ENCODE measurements at places on chromosomes 1 and 21. TPM values are rescaled to one million over a fixed set of nuclear protein-coding genes. Genes with fewer than 3 reads are reported as not detected.

CGN gene
- total RNA-seq: 0.96 TPM

GRCh38 chr1:201488830-201489589 is 17.9 kb downstream of the CSRP1 start:
- H3K4me3 ChIP-seq: no peak overlapping the region
- no peaks in the 10 kb centered on the region for H3K27me3 ChIP-seq
- no peak overlapping the region for H3K27ac ChIP-seq
- DNase-seq: no peak

GRCh38 chr1:171715813-171716251 is 26.0 kb downstream of the VAMP4 start:
- H3K4me3 ChIP-seq: no peak overlapping the region
- H3K27me3 ChIP-seq: no peaks in the 10 kb centered on the region
- no peak for DNase-seq
- no peak overlapping the region for H3K27ac ChIP-seq
- H3K4me1 ChIP-seq: peaks cover 3% of the 10 kb centered on the region

NTMT2 gene
- total RNA-seq: not detected

DNA sequence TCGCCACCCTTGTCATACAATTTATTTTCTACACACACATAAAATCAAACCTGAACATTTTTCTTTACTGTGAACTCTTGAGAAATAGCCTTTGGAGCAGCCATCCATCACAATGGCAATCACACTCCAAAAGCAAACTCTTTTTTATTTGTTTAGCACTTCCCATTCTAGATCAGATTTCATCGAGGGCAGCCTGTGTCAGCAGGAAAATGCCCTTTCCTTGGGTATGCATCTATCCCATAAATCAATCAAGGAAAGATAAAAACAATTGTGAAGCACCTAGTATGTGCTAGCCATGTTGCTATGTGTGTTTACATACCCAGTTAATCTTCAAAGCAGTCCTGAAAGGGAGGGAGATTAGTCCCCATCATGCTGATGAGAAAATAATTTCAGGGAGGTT is 484.1 kb upstream of the USP24 start:
- no peak overlapping the region for H3K4me3 ChIP-seq
- no peaks in the 10 kb centered on the region for H3K27me3 ChIP-seq
- DNase-seq: no peak
- H3K27ac ChIP-seq: no peak overlapping the region
- H3K36me3 ChIP-seq: no peaks in the 10 kb centered on the region

DNA sequence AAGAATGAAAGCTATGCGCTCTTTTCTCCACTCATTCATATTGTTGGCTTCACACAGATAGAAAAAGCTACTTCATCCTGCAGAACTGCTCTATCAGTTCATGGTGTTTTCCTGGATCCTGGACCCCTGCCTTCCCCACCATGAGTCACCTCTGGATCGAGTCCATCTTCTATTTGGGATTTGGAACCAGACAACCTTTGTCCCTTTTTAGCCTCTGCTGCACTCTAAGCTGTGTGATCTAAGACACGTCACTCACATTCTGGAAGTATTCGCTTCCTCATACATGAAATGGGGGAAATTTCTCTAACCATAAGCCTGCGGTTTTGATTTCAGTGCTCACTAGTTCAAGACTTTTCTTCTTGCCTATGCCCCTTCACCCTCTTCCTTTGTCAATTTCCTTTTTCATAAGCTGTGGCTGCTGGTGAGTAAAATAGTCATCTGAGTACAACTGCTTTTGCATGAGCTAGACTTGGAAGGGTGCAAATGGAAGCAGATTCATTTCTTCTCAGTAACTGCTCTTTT is 14.1 kb upstream of the DEGS1 start:
- no peak for DNase-seq
- H3K27ac ChIP-seq: peak overlapping the region; percentile 63
- peaks cover 34% of the 10 kb centered on the region for H3K4me1 ChIP-seq
- peak overlapping the region; percentile 1 for H3K4me3 ChIP-seq
- peaks cover 2% of the 10 kb centered on the region for H3K27me3 ChIP-seq

- H3K4me3 ChIP-seq: no peak overlapping the region
- H3K27ac ChIP-seq: no peak overlapping the region
- no peak for DNase-seq
- H3K27me3 ChIP-seq: peaks cover 31% of the 10 kb centered on the region
- H3K36me3 ChIP-seq: no peaks in the 10 kb centered on the region
- peaks cover 24% of the 10 kb centered on the region for H3K4me1 ChIP-seq
Observed at GRCh38 chr1:172628401-172628800, 30.5 kb upstream of the FASLG start.

CA6 gene
- total RNA-seq: 0.18 TPM

NCSTN gene
- 64.5 TPM for total RNA-seq

MAP10 gene
- total RNA-seq: 2.1 TPM

STIL gene
- total RNA-seq: 40.4 TPM

DNA sequence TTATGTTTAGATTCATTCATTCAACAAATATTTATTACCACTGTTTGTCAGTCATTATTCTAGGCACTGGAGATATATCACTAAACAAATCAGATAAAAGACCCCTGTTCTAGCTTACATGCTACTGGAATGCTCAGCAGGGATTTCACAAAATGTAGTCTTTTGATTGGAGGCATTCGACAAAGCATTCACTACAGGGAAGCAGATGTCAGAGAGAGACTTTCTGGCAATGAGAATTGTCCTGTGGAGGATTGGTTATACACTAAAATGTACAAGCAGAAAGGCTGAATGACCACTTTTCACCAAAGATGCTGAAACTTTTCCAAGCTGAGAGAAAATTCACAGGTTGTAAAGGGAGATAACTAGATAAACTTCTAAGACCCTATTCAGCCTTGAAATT is 57.7 kb downstream of the SCMH1 start:
- H3K27ac ChIP-seq: no peak overlapping the region
- H3K27me3 ChIP-seq: no peaks in the 10 kb centered on the region
- H3K4me1 ChIP-seq: no peaks in the 10 kb centered on the region
- H3K4me3 ChIP-seq: no peak overlapping the region

DNA sequence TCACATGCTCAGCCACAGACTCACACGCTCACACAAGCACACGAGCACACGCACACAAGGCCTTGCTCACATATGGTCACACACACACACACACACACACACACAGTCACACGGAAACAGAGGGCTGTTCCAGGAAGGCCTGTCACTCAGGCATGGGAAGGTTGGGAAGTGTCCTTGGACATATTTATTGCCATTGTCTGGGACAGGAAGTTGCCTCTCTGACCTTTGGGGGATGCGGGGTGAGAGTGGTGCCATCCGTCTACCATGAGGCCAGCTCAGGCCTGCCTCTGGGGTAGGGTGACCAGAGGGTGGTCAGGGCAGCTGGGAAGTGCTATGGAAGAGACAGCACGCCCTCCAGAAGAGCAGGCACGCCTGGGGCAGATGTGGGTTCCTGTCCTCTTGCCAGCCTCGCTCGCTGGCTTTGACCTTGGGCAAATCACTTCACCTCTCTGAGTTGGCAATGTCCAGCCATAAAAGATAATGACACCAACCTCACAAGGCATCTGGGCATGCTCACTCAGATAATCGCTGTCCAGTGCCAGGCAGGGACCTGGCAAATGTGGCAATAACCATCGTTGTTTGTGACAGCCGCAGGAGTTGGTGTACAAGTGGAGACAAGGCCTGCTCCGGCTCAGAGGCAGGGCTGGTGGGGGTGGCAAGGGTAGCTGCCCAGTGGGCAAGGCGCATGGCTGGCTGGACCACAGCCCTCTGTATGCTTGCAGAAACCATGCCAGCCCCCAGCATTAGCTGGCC is 8.0 kb upstream of the GUCA2A start:
- no peaks in the 10 kb centered on the region for H3K36me3 ChIP-seq
- no peak overlapping the region for H3K27ac ChIP-seq
- no peaks in the 10 kb centered on the region for H3K27me3 ChIP-seq
- H3K4me1 ChIP-seq: no peaks in the 10 kb centered on the region
- DNase-seq: no peak

ASCL5 gene
- total RNA-seq: not detected

GRCh38 chr1:14602136-14602535 is 3.7 kb downstream of the KAZN start:
- H3K27ac ChIP-seq: no peak overlapping the region
- peaks cover 38% of the 10 kb centered on the region for H3K27me3 ChIP-seq
- H3K36me3 ChIP-seq: no peaks in the 10 kb centered on the region

DNA sequence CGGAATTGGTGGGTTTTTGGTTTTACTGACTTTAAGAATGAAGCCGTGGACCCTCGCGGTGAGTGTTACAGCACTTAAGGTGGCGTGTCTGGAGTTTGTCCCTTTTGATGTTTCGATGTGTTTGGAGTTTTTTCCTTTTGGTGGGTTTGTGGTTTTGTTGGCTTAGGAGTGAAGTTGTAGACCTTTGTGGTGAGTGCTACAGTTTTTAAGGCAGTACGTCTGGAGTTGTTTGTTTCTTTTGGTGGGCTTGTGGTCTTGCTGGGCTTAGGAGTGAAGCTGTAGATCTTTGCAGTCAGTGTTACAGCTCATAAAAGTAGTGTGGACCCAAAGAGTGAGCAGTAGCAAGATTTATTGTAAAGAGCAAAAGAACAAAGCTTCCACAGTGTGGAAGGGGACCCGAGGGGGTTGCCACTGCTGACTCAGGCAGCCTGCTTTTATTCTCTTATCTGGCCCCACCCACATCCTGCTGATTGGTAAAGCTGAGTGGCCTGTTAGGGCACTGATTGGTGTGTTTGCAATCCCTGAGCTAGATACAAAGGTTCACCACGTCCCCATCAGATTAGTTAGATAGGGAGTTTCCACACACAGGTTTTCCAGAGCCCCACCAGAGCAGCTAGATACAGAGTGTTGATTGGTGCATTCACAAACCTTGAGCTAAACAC is 20.9 kb downstream of the HENMT1 start:
- H3K36me3 ChIP-seq: peaks cover 11% of the 10 kb centered on the region
- no peak overlapping the region for H3K4me3 ChIP-seq
- no peaks in the 10 kb centered on the region for H3K27me3 ChIP-seq
- H3K4me1 ChIP-seq: peaks cover 39% of the 10 kb centered on the region
- H3K27ac ChIP-seq: peak overlapping the region; percentile 5

- H3K27ac ChIP-seq: no peak overlapping the region
- DNase-seq: no peak
- H3K36me3 ChIP-seq: peaks cover 2% of the 10 kb centered on the region
- peaks cover 8% of the 10 kb centered on the region for H3K27me3 ChIP-seq
- no peak overlapping the region for H3K4me3 ChIP-seq
- H3K4me1 ChIP-seq: peaks cover 3% of the 10 kb centered on the region
Observed at GRCh38 chr1:91616712-91617111, 116.1 kb downstream of the CDC7 start.

SKI gene
- 61.5 TPM for total RNA-seq

DNA sequence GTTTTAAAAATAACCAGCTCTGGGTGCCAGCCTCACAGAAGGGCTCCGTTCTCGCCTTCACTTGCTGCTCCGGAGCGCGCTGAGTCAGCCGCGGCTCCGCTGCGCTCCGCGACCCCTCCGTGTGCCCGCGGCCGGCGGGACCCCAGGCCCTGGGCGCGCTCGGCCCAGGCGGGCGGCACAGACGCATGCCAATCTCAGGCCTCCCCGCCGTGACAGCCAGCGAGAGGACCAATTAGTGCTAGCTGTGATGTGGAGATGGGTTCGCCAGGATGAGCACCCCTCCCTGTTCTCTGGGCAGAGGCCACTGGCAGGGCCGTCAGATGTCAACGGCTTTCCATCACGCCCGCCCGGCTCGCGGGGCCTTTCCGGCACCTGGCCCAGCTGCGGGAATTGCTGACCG is 293.8 kb downstream of the SPATA17 start:
- no peaks in the 10 kb centered on the region for H3K36me3 ChIP-seq
- no peak for DNase-seq
- H3K4me1 ChIP-seq: no peaks in the 10 kb centered on the region
- no peak overlapping the region for H3K4me3 ChIP-seq
- peaks cover 5% of the 10 kb centered on the region for H3K27me3 ChIP-seq

ERG gene
- not detected for total RNA-seq

DNA sequence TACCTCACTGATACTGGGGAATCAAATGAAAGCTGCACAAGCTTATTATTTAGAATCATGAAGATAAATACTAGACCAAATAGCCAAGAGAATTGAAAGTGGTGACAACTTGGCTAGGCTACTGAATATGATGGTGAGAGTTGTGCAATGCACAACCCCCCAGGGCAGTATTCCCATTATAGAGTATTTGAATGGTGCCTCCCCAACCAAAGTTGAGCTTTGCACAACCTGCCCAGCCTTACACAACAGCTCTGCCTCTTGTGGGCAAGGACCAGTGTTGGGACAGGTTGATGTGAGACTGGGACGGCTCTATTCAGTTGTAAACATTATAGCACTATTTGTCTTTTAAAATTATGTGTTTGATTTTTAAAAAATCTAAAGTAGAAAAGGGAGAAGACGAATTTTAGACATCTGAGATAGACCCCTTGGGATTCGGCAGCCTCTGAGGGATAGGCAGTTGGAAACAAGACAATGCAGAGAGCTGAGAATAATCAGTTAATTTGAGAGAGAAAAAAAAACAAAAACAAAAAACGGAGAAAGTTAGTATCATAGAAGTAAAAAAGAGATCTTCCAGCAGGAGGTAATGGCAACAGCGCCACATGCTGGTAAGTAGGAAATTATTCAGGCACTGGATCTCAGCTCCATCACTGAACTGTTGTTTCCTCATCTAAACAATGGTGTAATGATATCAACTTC is 91.0 kb upstream of the KCNA3 start:
- H3K4me1 ChIP-seq: peaks cover 9% of the 10 kb centered on the region
- no peaks in the 10 kb centered on the region for H3K36me3 ChIP-seq
- peaks cover 22% of the 10 kb centered on the region for H3K27me3 ChIP-seq

ATP1A4 gene
- total RNA-seq: 0.33 TPM

- no peaks in the 10 kb centered on the region for H3K27me3 ChIP-seq
- no peaks in the 10 kb centered on the region for H3K36me3 ChIP-seq
- no peaks in the 10 kb centered on the region for H3K4me1 ChIP-seq
- no peak for DNase-seq
Observed at GRCh38 chr1:83769072-83769471, 229.9 kb downstream of the TTLL7 start.

- no peaks in the 10 kb centered on the region for H3K4me1 ChIP-seq
- peaks cover 3% of the 10 kb centered on the region for H3K27me3 ChIP-seq
- H3K4me3 ChIP-seq: no peak overlapping the region
Observed at GRCh38 chr1:62327360-62328055, 8.3 kb upstream of the KANK4 start.

NFYC gene
- total RNA-seq: 84.1 TPM

GRCh38 chr1:21703318-21703963 is 34.3 kb upstream of the RAP1GAP start:
- no peak overlapping the region for H3K27ac ChIP-seq
- DNase-seq: no peak
- no peak overlapping the region for H3K4me3 ChIP-seq

Measured in activated CD4-positive, alpha-beta memory T cell treated with anti-CD3 and anti-CD28 coated beads, Interleukin-2, amount 10 ng/mL, durations not matched to agents 7 days and 5 days (primary cell).